ENCODE measurements at places on chromosomes 6 and 20. TPM values are rescaled to one million over a fixed set of nuclear protein-coding genes. Genes with fewer than 3 reads are reported as not detected.

GRCh38 chr6:5030596-5031136, 26.8 kb upstream of the RPP40 start:
- peak; percentile 79 for DNase-seq

PRICKLE4 gene
- not detected for total RNA-seq

- no peak for DNase-seq
These were observed 420.9 kb upstream of the PLCB4 start for GRCh38 chr20:8647961-8648441.

GRCh38 chr6:121482751-121483150, 47.3 kb downstream of the GJA1 start:
- no peak for DNase-seq

ZNF334 gene
- 0.07 TPM for total RNA-seq

GRCh38 chr6:78380541-78380940, 486.8 kb upstream of the IRAK1BP1 start:
- DNase-seq: no peak

DNA sequence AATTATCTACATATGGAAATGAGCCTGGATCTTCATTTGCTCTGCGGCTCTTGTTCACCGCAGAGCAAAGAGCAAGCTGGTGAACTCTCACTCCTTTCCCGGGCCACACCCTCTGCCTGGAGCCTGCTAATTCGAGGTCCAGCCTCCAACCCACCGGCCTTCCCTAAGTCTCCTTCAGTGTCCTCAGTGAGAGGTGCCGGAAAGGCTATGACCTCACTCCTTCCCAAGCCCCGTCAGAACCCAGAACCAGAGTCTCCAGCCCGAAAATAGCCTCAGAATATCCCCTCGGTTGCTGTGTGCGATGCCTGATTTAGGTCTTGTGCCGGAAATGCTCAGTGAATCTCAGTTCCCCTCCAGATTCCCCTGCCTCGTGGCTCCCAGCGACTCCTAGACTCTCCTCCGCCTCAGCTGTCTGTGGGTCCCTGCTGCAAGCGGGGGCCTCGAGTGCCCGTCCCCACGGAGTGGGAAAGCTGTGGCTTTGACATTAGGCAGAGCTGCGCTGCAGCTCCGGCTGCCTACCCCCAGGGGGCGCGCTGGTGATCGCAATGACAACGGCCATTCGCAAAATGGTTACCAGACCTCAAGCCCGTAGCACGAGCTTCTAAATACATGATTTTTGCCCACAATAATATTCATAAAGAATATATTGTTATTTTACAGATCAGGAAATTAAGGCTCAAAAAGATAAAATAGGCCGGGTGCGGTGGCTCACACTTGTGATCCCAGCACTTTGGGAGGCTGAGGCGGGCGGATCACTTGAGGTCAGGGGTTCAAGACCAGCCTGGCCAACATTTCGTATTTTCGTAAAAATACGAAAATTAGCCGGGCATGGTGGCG, 4.1 kb upstream of the BNIP5 start:
- peak; percentile 77 for DNase-seq

DNA sequence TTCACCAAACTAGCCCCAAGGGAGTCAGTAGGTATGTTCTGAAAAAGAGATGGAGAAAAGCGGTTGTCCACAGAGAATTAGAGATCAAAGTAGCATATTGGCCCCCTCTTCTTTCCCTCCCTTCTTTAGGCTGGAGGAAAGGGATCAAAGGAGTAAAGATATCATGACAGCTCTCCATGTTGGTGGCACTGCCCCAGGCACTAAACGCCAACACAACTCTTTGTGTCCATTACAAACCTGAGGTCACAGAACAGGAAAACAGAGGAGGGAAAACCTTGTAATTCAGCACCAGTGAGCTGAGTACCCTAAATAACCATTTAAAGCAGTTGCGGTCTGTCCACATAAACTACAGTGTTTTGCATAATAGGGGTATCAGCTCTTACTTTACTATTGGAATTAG, 113.0 kb upstream of the TFAP2D start:
- no peak for DNase-seq

- DNase-seq: peak; percentile 29
These were observed 89.4 kb downstream of the GRM4 start for GRCh38 chr6:34056305-34057108.

DNA sequence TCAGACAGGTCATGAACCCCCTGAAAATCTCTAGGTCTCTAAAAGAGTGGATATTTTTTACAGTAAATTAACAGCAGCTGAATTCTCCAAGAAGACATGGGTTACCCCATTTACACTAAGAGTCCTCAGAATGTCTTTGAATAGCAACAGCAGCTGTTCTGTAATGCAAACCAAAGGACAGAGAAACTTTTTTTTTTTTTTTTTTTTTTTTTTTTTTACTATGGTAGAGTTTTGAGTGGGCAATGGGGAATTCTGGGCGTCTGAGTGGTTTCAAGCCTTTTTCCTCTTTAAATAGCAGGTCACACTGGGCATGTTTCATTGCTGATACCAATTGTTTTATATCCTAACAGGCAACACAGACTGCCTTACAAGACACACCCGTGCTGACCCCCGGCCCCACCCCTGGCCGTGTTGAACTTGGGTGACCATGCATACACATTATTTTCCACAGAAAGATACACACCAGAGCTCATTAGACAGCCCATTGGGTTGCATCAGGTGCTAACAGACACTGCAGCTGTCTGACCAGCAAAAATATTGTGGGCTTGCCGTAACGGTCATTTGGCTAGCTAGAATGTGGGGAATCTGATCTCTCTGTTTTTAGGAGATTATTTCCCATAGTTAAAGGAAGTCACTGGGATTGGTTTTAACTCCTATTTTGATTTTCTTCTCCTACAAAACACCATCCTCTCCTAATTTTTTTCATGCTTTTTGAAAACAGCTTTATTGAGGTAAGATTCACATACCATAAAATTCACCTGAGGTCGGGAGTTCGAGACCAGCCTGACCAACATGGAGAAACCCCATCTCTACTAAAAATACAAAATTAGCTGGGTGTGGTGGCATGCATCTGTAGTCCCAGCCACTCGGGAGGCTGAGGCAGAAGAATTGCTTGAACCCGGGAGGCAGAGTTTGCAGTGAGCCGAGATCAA, 26.7 kb upstream of the IRF4 start:
- no peak for DNase-seq

GRCh38 chr20:58987790-58988564, 6.9 kb downstream of the NELFCD start:
- no peak for DNase-seq

DNA sequence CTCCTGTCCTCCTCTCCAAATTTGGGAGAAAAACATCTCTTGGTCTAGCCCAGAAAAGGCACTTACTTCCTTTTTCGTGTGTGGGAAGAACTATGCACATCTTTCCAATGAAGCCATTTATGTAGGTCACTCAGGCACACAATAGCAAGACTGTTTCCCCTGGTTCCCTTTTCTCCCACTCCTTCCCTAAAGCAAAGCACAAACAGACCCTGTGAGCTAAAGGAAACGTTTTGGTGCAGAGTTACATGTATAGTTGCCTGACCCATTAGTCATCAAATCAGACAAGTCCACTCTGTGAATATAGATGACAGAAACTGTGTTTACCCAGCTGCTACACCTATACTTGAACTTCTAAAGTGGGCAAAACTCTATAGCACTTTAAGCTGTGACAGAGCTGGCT, 474.6 kb downstream of the COL12A1 start:
- DNase-seq: no peak

DNA sequence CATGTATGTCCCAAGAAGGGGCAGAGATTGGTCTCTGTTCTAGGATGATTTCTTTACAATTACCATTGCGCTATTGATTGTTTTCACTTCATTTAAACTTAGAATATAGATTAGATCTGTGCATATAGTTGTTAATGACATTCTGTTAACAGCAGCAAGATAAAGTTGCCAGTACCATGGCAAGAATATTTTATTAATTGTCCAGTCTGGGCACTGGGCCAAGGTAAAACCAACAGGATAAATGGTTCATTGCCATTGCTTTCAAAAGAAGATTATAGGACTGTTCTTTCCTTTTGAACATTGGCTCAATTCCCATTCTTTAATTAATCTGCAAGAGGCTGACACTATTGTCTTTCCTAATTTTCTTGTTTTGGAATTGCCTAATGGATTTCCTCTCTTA, 592.4 kb downstream of the RFPL4B start:
- DNase-seq: no peak

GRCh38 chr6:106125925-106126435, 39.8 kb downstream of the PRDM1 start:
- peak; percentile 23 for DNase-seq

- no peak for DNase-seq
These were observed 623 bp upstream of the SNX9 start for GRCh38 chr6:157822245-157823000.

DNA sequence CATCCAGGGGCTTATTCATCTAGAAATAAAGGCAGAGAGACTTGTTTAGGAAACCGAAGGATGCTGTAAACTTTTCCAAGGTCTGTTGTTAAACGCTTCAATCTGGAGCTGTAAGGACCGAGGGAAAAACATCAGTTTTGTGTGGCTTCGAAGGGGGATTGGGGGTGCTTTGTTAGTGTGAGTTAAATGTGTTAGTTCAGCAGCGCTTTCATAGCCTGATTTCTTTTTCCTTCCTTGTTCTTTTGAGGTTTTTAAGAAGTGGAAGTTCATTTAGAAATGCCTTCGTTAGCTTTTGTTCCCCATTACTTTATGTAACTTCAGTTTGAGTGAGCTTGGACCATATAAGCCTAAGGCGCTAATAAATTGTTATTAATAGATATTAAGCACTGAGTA, 1.5 kb downstream of the ANKS1A start:
- DNase-seq: peak; percentile 18

- DNase-seq: no peak
These were observed 39.4 kb downstream of the TBC1D7 start for GRCh38 chr6:13288969-13289391.

ZNF337 gene
- total RNA-seq: 27.1 TPM

- no peak for DNase-seq
These were observed 59.8 kb downstream of the SOD2 start for GRCh38 chr6:159633196-159633595.

GRCh38 chr6:14816116-14816859, 429.6 kb upstream of the JARID2 start:
- DNase-seq: no peak

DNA sequence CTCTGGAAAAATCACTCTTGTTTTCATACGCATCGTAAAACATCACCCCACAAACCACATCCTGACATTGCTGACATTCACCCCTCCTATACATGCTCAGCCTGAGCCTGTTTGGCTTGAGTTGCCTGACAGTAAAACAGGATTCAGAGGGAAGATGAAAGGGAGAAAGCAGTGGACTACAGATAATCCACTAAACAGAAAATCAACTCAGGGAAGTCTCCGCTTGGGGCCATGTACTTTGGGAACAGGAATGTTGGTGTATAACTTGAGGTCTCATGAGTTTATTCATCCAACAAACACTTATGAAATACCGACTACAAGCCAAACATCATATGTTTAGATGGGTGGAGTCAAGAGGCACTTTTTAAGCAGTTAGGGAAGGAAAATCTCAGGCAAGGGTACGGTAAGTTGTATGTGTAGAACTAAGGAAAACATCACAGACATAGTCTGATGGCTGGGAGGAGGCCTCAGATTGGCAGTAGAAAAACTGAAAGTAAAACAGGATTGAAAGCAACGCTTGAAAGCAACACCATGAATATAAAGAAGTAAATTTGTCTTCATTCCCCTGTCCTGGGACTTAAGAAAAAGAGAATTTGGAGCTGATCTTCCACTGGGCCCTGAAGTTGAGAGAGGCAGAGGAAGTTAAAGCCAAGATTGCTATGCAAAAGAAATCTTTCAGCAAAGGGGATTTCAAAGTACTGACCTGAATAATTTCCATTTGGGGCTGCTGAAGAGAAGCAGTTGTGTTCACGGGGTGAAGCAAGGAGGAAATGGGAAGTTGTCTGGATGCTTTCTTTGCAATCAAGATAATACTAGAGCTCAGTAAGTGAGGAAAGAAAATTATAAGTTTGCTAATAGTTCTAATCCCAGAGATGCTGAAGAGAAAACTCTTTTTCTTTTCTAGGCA, 28.8 kb downstream of the PDE7B start:
- DNase-seq: peak; percentile 75

DNA sequence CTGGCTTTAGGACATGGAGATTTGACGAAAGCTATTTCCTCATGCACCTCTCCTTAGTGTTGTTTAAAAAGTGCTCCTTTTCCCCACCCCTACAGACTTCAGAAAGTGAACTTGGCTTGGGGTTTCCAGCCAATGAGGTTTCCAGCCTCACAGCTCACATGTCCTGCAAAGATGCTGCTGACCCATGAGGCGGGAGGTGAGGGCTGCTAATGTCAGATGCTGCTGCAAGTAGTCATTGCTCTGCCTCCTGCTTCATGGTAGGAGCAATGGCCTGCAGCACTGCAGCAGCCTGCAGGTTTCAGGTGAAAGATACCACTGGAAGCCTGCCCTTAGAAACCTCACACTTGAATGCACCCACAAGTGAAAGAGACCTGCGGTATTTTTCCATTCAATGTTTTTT, 112.8 kb downstream of the LAMP5 start:
- no peak for DNase-seq

DNA sequence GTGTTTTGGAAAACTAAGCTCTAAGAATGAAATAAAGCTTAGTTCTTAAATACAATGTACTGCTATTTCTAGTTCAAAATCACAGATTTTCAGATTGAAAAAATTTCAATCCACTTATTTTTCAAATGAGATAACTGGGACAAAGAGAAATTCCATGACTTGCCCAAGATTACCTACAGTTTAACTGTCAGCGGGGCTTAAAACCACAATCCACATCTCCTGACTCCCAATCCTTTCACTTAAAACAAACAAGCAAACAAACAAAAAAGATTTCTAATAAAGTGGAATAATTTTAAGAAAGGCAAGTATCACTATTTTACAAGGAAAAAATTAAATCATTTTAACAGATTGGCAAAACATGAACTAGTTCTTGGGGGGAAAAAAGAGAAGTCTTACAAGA, 4.2 kb downstream of the PHIP start:
- DNase-seq: no peak

- DNase-seq: no peak
These were observed 113.6 kb upstream of the ID4 start for GRCh38 chr6:19723545-19723944.

DNA sequence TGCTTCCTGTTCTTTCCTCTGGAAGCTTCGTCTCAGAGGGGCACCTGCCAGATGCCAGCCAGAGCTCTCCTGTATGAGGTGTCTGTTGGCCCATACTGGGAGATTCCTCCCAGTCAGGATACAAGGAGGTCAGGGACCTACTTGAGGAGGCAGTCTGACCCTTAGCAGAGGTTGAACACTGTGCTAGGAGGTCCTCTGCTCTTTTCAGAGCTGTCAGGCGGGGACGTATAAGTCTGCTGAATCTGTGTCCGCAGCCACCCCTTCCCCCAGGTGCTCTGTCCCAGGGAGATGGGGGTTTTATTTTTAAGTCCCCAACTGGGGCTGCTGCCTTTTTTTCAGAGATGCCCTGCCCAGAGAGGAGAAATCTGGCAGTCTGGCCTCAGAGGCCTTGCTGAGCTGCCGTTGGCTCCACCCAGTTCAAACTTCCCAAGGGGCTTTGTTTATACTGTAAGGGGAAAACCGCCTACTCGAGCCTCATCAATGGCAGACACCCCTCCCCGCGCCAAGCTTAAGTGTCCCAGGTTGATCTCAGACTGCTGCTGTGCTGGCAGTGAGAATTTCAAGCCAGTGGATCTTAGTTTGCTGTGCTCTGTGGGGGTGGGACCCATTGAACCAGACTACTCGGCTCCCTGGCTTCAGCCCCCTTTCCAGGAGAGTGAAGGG, 326.7 kb downstream of the BCKDHB start:
- DNase-seq: no peak
